ENCODE measurements at places on chromosomes 11 and 22.

- no peak for DNase-seq
Measured at GRCh38 chr11:62810748-62811147, 5.5 kb upstream of the NXF1 start.

DNA sequence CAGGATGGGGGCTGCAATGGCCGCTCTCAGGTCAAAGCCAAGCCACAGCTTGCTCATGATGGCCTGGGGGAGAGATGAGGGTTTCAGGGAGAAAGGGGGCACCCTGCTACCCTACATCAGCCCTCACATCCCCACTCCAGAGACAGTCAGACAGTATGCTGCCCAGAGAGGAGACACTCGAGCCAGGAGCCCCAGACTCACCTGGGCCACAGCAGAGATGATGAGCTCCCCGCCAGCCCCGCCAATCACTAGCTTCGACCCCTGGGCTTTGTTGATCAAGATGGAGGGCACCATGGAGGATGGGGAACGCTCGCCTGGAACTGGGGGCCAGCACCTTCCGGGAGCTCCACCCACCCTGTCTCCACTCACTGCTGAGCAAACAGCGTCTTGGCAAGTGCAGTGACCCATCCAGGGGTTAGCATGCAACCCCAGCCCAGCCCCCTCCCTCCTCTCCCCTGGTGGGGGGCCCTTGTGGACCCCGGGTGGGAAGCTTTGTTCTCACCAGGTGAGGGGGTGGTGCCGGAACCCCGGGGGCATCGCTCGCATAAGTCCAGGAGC is 19.8 kb downstream of the GGT5 start:
- DNase-seq = no peak

- DNase-seq = no peak
Measured at GRCh38 chr11:131874070-131874469, 503.7 kb downstream of the NTM start.

DNA sequence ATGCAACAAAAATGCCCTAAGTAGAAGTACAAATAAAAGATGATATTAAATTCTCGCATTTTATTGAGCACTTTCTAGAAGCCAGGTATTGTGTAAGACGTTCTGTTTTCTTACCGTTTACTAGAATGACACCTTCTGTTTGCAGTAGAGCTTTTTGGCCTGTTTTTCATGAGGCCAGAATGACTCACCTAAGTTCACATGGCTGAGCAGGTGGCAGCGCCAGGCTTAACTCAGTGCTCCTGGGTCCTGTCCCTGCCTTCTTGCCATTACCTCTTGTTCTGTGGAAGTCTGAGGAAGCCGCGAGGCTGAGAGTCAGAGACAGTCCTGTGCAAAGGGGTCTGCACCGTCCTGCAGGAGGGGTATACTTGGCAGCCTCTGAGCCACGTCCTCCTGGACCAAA is 113.8 kb downstream of the ATXN10 start:
- no peak for DNase-seq

DNA sequence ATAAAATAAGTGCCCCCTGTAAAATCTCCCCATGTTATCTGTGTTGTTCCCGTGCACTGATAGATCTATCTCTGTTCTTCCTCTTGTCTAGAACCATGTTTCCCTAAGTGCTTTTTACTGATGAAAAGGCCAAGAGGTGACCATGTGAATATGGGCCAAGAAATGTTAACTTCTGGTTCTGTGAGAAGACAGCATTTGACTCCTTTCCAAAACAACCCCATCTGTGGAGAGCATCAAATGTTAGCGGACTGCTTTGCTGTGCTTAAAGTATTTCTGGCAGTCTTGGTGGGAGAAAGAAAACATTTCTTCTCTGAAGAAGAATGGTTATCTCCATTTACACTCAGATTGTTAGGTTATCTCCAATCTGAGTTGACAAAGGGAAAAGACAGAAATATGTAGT is 58.6 kb upstream of the GUCY1A2 start:
- no peak for DNase-seq

- DNase-seq = no peak
Measured at GRCh38 chr11:83971063-83971462, 684.9 kb upstream of the CCDC90B start.

DNA sequence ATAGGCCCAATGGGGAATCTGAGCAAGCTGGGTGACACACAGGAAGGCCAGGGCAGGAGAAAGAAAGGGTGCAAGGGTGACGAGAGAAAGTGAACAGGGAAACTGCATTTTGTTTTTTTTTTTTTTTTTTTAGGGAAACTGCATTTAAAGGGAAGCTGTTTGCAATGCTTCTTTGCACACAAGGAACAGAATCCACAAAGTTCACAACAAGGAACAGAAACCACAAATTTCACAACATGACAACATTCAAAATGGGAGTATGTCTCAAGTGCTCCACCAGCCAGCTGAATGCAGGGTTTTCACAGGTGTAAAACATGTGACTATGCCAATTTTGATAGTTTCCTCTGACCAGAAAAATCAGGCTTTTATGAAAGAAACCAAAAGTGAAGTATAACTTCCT is 6.8 kb upstream of the PLAAT3 start:
- DNase-seq = no peak

- DNase-seq = peak; percentile 9
Measured at GRCh38 chr11:128379587-128380580, 207.5 kb downstream of the ETS1 start.

DNA sequence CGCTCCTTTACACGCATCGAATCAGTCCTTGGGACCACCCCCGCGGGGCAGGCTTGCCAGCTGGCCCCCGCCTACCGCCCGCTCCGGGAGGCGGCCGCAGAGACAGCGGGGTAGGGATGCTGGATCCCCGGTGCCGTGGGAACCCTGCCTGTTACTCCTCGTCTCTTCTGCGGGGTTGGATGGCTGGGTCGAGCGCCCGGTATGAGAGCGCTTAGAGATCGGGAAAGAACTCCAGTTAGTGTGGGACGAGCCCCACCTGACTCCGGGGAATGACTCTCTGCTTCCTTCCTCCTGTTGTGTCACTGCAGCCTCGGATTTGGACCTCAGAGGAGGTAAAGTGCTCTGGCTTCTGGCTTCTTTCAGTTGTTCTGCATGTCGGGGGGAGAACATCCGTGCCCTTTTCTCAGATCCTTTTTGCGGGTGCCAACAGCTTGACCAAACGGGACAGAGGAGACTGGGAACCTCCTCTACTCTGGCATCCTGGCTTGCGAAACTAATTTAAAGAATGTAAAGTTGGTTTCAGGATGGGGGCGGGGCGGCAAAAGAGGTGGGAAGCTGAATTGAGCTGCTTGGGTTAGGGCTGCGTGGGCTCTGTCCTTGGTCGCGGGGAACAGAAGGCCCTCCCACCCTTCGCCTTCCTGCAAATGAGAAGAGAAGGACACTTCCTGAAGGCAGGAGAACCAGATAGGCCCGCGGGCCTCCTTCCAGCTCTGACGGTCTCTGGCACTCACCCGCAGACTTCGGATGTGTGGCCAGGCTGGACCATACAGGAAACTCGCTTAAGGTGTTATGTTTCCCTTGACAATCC is 938 bp downstream of the LAYN start:
- DNase-seq = no peak

GRCh38 chr22:30892286-30892685 is 76.3 kb downstream of the MORC2 start:
- DNase-seq = no peak

GRCh38 chr11:120594746-120595145 is 83.2 kb downstream of the GRIK4 start:
- no peak for DNase-seq

- DNase-seq = no peak
Measured at GRCh38 chr22:22923379-22923778, 35.8 kb downstream of the IGLL5 start.

GRCh38 chr11:113629562-113629961 is 76.5 kb downstream of the TMPRSS5 start:
- DNase-seq = no peak

DNA sequence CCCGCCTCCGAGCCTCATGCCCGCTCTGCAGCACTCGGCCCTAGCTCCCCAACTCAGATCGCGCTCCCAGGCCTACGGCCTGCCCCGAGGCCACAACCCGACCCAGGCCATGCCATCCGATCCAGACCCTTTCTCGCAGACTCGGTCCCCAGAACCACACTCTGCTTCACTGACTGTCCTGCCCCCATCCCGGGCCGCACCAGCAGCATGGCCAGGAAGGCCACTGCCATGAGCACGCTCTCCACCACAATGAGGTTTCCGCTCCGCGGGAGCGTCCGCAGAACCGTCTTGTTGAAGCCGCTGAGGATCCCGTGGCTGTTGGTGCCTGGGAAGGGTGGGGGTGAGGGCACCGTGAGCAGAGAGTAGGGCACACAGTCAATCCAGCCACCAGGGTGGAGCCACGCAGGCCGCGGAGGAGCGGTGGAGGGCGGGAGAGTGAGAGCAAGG is 6.4 kb downstream of the UNC93B1 start:
- DNase-seq = no peak

- no peak for DNase-seq
Measured at GRCh38 chr22:47260551-47260950, 498.1 kb downstream of the TBC1D22A start.

DNA sequence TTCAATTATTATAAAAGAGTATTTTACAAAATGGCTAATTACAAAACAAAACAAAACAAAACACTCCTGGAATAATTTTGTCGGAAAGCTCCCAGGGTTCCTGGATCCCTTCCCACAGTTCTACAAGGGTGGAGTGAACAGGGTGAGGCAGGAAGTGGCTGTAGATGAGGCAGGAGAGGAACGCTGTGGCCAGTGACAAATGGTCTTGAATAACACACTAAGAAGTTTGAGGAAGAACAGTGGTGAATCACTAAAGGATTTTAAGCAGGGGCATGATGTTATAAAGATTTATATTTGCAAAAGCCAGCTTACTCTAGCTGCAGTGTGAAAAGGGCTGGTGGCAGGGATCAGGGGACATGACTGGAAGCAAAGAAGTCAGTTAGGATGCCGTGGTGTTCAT is 33.8 kb upstream of the APOA1 start:
- DNase-seq = no peak

DNA sequence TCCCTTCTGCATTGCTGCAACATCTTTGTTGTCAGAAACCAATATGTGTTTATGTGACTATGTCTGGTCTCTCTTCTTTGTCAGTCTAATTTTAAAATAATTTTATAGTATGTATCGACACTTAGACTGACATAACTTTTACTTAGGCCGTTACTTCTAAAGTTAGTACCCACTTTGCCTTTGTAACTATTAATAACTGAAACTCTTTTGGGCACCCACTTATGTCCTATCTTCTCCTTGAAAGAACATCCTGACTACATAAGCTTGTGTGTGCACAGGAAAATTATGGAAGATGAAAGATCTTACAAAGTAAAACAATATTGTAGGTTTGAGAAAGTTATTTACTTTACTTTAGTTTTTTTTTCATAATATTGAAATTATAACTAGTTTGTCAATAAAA is 230.4 kb upstream of the CCDC179 start:
- no peak for DNase-seq

All from activated T-helper 1 cell treated with anti-CD3 and anti-CD28 coated beads, Interleukin-12 subunit alpha, Interleukin-12 subunit beta, Interleukin-2, Interleukin-4 antibody, amounts not matched to agents 30 ng/mL and 10 ng/mL and 1 ng/mL, durations not matched to agents 14 hours and 24 hours and 36 hours (primary cell).